Cardiac muscle cell (in vitro differentiated cells and primary cell): ENCODE measurements at places on chromosomes 2 and 18.
A peak's percentile ranks its signal among the peaks of the same experiment; 100 is the strongest.

GRCh38 chr2:12002215-12002614, 255.8 kb downstream of the LPIN1 start:
- no peak for DNase-seq

GRCh38 chr18:23213200-23213599, 77.9 kb downstream of the CABLES1 start:
- DNase-seq = peak; percentile 46

- peak; percentile 63 for DNase-seq
Observed at GRCh38 chr2:5373200-5373599, 319.0 kb upstream of the SOX11 start.

- DNase-seq = no peak
Observed at GRCh38 chr2:182655750-182656149, 60.3 kb upstream of the DNAJC10 start.

- DNase-seq = no peak
Observed at GRCh38 chr2:234071664-234072063, 21.2 kb downstream of the SPP2 start.

- peak; percentile 37 for DNase-seq
Observed at GRCh38 chr2:131035826-131036231, 57.4 kb downstream of the FAM168B start.

DNA sequence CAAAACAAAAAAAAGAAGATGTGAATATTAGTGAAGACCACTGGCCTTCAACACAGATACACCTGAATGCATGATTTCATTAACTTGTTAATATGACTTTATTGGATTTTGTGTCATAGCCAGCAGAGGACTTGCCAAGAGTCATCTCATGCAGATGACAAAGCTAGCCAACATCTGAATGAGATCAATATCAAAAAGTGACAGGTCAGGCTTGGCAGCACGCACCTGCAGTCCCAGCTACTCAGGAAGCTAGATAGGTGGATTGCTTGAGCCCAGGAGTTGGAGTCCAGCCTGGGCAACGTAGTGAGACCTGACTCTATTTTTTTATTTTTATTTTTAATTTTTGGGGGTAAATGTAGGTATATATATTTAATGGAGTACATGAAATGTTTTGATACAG, 54.5 kb upstream of the TGIF1 start:
- no peak for DNase-seq

DNA sequence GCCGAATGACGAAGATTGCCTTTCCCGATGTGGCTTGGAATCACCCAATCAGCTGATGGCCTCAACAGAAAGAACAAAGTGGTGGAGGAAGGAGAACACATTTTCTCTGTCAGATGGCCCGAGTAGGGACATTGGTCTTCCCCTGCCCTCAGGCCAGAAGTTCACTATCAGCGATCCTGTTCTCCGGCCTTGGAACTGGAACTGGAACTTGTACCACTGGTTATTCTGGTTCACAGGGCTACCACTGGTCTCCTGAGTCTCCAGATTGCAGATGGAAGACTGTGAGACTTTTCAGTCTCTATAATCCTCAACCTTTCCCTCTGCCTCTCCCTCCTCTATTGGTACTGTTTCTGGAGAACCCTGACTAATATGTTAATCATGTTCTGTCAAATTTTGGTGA, 180.4 kb downstream of the ANKRD30B start:
- no peak for DNase-seq

DNA sequence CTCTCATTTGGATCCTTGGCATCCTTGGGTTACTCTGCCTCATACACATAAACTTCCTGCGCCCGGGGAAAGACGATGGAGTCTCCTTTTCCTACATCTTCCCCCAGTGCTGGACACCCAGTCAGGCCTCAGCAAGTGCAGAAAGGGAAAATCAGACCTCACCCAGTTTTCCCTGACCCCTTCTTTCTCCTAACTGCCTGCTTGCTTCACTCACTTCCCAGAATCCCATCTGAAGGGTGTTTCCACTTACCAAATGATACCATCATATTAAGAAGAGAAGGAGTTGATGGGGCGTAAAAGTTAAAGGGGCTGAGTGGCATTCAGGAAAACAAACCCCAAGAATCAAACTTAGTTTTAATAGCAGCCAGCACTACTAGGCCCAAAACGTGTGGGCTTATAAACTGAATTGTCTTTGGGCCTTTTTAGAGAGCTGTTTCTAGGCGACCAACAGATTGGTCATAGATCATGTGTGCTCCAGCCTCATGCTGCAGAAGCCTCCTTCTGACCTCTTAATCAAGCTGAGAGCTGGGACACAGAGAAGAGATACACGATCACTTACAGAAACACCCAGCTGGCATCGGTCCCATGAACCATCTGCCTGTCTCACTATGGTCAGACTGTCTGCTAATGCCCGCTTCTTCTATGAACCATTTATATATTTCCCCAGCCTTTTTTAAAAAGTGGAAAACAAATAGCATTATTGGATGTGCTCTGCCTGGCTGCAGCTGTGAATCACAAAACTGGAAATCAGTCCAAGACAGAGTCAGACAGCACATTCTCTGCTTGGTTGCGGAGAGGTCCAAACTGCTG, 165.7 kb upstream of the SLC14A2 start:
- DNase-seq = peak; percentile 2

- DNase-seq = no peak
Observed at GRCh38 chr2:233107831-233108300, 47.7 kb downstream of the INPP5D start.

- no peak for DNase-seq
Observed at GRCh38 chr2:36478999-36479398, 119.0 kb downstream of the FEZ2 start.

GRCh38 chr2:190856985-190857384, 23.6 kb upstream of the GLS start:
- no peak for DNase-seq

DNA sequence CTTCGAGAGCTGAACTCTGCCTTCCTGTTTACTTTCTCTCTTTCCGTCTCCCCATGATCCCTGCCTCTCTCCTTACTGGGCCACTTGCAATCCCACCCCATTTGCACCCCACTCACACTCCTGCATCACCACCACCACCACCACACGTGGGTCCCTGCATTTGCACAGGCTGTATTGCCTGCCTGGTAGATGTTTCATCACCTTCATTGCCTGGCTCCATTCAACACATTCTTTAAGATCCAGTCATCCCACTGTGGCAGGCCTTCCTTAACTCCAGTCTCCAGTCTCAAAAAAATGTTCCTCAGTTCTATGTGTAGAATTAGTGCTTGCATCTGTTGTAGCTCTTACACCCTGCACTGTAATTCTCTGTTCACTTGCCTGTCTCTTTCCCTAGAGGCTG, 13.9 kb downstream of the NOSTRIN start:
- peak; percentile 90 for DNase-seq

- DNase-seq = no peak
Observed at GRCh38 chr2:226622484-226622883, 177.1 kb downstream of the IRS1 start.

- peak; percentile 13 for DNase-seq
Observed at GRCh38 chr18:34738175-34738894, 28.2 kb downstream of the DTNA start.

- DNase-seq = no peak
Observed at GRCh38 chr2:127906206-127906926, 20.6 kb upstream of the AMMECR1L start.

GRCh38 chr18:27996801-27997272, 180.1 kb downstream of the CDH2 start:
- DNase-seq = peak; percentile 36

DNA sequence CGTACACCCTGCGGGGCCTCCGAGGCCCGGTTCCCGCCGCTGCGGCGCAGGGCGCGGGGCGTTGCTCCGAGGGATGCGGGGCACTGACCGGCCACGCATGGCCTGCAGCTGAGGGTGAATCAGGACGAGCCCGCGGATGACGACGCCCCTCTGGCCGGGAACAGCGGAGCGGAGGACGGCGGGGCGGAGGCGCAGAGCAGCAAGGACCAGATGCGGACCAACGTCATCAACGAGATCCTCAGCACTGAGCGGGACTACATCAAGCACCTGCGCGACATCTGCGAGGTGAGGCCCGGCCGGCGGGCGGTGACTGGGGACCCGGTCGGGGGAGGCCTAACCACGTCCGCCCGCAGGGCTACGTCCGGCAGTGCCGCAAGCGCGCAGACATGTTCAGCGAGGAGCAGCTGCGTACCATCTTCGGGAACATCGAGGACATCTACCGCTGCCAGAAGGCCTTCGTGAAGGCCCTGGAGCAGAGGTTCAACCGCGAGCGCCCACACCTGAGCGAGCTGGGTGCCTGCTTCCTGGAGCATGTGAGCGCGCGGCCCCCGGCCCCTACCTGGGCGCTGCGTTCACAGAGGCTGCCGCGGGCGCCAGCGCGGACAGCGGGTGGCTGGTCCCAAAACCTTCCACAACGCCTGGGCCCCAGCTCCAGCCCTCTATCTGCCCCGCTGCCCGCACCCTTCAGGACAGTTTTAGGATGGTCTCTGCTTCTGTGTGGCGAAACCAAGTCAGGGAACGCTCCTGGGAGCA, 53.2 kb downstream of the FAM168B start:
- peak; percentile 41 for DNase-seq

- DNase-seq = no peak
Observed at GRCh38 chr2:45974056-45974455, 322.6 kb downstream of the PRKCE start.

DNA sequence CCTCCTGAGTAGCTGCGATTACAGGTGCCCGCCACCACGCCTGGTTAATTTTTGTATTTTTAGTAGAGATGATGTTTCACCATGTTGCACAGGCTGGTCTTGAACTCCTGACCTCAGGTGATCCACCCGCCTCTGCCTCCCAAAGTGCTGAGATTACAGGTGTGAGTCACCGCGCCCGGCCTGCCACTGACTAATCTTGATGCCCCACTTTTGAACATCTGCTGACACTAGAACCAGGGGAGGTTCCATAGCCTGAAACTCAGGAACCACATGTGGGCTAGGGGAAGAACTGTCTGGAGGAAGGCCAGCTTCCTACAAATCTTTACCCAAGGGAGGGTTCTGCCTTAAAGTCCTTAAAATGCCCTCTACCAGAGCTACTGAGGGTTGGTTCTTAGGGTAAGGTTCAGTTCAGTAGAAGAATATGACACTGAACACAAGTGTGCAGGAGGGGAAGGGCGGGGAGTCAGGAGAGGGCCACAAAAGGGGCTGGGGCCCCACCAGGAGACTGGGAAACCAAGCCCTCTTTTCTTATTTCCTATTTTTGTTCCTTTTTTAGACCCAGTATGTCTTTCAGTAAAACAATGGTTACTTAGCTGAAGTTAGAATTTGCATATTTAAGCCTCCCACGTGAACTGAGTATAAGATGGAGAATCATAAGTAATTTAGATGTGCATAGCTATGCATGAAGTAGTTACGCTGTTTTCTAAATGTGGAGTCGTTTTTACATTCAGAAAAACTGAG, 6.3 kb upstream of the RAB31 start:
- no peak for DNase-seq

GRCh38 chr18:49698525-49699025, 114.8 kb downstream of the ACAA2 start:
- DNase-seq = no peak

DNA sequence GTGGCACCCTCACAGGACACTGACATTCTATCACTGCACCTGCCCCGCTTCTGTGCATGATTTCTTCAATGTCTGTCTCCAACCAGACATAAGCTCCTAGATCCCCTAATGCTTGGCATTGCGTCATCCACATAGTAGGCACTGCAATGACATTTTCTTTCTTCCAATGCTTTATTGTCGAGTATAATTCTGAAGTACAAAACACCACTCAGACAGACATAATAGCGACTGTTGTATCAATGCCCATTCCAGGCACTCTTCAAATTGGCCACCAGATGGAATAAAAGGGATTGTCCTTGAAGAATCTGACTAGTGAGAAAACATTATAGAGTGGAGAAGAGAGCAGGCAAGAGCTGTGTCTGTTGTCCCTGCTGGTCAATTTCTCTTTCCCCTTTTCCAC, 89.0 kb downstream of the LPIN1 start:
- no peak for DNase-seq

DNA sequence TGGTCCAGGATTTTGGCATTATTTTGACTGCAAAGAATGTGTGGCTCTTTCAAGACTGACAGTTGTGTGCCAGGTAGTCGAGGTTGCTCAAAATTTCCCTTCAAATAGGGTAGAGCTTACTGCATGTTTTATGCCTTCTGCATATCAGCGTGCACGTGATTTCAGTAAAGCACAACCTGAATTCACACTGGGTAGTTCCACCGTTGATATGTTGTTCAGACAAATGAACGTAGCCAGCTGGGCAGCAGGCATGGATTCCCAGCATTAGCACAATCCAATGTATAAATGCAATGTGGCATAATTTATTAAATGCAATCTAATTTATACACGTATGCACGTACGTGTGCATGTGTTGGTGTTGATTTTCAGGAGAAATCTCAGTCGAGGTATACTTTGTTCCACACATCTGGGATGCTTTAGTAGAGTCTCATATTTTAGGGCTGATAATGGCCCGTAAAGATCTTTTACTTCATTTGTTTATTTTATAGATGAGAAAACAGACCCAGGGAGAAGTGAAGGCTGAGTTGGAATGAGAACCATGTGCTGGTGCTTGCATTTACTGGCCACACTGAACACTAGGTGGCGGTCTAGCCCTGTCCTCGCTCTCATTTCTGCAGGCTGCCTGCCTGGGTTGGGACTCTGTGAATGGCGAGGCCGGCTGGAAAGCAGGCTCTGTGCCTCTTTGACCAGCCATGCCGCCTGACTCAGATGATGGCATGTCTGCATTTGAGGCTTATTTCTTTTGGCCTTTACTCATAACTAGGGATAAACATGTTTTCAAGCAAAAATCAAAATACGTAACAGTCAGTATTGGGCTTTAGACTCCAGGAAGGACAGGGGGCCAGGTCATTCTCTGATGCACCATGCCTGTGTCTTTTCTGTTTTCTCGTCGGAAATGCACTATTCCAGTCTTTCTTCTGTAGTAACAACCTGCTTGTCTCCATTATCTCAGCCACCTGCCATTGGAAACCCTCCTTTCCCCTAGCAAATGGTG, 120.4 kb downstream of the RNF144A start:
- peak; percentile 76 for DNase-seq
